ENCODE measurements at places on chromosomes 1 and 21.

DNA sequence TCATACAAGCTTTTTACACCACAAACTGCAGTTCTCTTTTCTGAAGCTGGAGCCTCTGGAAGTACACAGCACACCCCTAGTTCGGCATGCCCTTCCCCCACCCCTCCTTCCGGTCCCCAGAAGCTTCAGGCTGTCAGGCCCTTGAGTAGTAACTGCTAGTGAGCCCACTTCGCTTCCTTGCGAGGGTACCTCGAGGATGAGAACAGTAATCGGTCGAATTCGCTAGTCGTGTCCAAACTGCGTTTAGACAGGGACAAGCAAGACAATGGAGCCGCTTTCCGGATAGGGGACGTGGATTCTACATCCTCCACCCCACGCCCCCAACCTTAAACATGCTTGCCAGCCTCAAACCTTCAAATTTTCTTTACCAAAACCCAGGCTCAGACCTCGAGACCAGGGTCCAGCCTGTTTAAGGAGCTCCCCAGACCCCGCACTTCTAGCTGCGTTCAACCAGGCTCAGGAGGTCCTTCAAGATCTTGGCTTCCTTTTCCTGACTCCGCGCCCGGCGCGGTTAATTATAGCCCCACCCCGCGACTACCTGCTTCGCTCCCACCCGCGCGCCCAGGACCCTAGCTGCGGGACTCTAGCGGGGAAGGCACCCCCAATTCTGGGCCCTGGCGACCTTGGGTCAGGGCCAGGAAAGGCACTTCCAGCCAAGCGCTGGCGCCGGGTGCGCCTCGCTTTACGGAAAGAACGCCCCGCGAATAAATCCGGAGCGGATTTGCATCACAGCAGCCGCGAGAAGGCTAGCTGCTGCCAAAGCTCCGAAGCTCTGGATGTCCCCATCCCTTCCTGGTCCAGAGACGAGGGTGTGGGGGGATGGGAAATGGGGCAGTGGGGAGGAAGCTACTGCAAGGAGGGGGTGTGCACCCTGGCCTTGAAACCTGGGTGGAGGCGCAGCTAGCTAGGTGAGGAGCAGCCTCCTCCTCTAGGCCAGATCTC lies 8.1 kb upstream of the TSPAN1 start:
- no peak for DNase-seq

GRCh38 chr1:91718877-91719276 lies 167.1 kb downstream of the TGFBR3 start:
- DNase-seq, result no peak

GRCh38 chr1:233197940-233198339 lies 97.6 kb downstream of the PCNX2 start:
- no peak for DNase-seq

- no peak for DNase-seq
Observed at GRCh38 chr1:36950604-36951291, 83.6 kb downstream of the GRIK3 start.

- no peak for DNase-seq
Observed at GRCh38 chr1:48948562-48948961, 171.9 kb upstream of the BEND5 start.

- DNase-seq, result no peak
Observed at GRCh38 chr1:186849826-186850225, 21.1 kb downstream of the PLA2G4A start.

DNA sequence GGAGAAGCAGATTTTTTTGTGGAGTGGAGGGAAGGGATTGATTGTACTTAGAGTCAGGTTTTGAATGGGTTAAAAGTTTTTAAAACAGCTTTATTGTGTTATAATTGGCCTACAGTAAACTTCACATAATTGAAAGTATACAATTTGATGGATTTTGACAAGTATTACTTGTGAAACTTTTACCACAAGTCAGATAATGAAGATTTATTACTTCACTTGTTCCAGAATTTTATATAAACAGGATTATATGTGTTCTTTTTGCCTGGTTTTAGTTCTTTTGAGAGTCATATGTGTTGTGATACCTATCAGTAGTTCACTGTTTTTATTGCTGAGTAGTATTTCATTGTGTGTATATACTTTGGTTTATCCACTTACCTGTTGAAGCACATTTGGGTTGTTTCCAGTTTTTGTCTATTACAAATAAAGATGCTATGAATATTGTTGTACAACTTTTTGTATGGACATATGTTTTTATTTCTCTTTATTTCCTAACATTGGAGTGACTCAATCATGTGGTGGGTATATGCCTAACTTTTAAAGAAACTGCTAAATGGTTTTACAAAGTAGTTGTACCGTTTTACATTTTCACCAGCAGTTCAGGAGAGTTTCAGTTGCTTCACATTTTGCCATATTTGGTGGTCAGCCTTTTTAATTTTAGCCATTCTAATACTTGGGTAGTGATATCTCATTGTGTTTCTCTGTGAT lies 71.0 kb downstream of the DYRK1A start:
- no peak for DNase-seq

DNA sequence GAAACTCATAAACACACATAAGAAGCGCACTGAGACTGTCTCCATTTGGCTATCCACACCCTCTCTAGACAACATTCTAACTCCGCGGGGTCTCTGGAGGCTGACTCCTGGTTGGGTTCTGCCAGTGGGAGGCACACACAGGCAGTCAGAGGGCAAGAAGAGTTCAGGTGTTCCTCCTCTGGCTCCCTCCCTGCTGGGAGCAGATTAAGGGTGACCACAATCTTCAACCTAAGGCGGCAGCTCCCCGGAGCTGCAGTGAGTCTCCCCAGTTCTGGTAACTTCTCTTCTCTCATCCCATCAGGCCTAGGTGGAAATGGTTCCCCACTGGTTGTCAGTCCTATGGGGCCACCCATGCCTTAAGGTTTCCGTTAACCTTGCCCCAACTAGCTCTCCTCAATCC lies 7.4 kb upstream of the TENT5C start:
- DNase-seq, result no peak

- DNase-seq, result no peak
Observed at GRCh38 chr1:183080406-183080805, 57.2 kb downstream of the LAMC1 start.

- no peak for DNase-seq
Observed at GRCh38 chr1:193185901-193186731, at the start of gene B3GALT2. Gene B3GALT2 (minus strand): TSS chr1:193186613. CDS start chr1:193181562, 5,051 bp downstream.
